T-helper 2 cell (primary cell): ENCODE measurements at places on chromosomes 11 and 22.

DNA sequence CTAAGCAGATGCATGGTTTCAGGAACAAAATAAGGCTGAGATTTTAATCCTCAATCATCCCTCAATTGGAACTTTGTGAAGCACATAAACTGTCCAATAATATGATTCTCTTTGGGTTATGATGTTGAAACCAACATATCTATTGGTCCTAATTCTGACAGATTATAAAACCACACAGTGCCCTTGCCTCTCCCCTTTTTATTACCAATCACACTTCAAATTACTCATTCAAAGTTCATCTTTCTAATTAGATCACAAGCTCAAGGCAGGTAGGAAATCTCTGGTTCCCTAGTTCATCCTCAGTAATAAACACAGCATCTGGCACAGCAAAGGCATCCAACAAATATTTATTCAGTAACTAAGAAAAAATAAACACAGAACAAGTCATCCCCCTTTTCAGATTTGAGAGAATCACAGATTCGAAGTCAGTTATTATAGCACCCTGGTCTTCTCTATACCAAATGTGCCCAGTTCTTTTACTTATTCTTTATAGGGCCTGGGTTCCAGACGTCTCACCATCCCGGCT lies 611.6 kb downstream of the INSC start:
- DNase-seq: no peak

DNA sequence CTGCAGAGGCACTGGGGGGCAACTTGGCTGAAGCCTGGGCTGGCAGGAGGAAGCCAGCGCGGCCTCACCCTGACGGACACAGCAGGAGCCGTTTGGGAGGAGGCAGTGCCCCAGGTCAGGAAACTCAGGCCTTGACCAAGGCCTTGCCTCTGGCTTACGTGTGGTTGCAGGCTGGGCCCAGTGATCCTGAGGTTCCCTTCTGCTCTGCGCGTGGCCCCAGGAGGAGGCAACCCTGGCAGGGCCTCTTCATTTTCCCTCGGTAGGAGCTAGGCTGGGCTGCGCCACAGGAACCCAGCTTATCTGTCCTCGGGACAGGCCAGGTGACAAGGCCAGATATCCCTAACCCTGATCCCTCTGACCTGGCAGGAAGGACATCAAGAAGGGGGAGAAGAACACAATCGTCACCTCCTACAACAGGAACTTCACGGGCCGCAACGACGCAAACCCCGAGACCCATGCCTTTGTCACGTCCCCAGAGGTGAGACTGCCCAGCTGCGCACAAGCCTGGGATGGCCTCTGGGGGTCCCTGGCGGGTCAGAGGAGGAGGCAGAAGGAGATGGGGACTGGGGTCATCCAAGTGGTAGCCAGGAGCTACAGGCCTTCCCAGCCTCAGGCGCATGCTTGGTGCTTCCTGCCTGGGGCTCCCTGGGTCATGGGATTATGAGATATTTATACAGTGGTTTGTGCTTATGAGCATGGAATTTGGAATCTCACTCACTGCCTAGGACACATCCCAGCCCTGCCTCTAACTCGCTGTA lies 20.6 kb downstream of the POLR3H start:
- no peak for DNase-seq

- DNase-seq: no peak
These were observed 44.2 kb downstream of the PPFIA1 start for GRCh38 chr11:70314730-70315129.

DNA sequence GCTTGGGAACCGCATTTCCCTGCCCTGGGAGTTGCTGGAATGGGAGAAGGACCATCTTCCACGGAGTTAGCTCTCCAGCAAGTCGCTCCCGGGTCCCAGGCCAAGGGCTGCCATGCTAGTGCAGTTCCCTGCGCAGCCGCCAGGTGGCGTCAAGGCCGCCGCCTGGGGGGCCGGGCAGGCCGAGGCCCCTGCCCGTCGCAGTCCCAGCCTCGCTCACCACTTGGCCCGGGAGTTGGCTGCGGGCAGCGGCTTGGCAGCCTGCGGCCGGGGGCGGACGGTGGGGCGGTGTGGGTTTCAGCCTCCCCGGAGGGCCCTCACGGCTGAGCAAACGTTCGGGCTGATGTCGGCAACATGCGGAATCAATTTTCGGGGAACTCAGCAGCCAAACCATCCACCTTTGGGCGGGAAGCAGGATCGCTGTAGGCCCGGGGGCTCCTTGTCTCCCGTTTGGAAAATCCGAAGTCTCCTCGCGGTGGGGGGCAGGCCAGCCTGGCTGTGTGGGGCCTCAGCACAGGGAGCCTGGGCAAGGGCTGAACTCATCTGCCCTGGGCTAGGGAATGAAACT lies 415.1 kb downstream of the SOX6 start:
- DNase-seq: no peak

GRCh38 chr11:9047964-9048523 lies 43.4 kb downstream of the SCUBE2 start:
- DNase-seq: no peak

DNA sequence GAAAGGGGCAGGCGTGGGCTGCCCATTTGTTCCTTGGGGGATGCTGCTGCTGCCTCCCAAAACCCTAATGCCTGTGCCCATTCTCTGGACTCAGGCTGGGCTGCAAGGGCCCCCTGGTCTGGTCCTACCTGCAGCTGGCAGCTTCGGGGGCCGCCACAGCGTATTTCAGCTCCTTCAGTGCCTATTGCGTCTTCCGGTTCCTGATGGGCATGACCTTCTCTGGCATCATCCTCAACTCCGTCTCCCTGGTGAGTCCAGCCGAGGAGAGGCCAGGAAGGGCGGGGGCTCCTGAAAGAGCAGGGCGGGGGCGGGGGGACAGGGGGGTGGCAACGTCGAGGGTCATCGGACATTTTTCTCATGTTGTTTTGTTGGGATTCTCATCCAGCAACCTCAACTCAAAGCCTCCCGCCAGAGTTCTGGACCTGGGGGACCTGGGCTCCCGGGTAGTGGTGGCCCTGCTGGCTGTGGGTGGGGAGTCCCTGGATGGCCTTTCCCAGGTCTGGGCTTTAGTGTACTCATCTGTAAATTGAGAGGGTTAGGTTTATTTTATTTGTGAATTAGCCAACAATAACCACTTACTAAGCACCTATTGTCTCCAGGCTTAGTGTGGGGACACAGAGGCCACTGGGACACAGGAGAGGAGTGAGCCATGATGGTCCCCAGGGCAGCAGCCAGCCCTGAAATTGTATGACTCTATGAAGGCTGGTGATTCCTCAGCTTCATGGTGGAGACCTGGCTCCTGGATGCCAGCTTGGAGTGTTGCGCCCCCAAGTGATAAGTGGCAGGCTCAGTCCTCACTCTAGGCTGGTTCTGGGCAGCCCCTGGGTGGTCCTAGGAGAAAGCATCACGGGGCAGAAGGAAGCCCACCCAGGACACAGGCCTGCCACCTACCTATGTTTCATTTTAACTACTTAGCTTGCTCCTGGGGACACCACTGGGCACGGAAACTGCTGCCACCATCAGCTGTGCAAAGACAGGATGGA lies 36.0 kb downstream of the CAPN1 start:
- DNase-seq: no peak

- DNase-seq: no peak
These were observed 3.0 kb downstream of the MLC1 start for GRCh38 chr22:50082197-50082715.

GRCh38 chr11:58525037-58525614 lies 17.2 kb upstream of the OR5B21 start:
- DNase-seq: no peak

DNA sequence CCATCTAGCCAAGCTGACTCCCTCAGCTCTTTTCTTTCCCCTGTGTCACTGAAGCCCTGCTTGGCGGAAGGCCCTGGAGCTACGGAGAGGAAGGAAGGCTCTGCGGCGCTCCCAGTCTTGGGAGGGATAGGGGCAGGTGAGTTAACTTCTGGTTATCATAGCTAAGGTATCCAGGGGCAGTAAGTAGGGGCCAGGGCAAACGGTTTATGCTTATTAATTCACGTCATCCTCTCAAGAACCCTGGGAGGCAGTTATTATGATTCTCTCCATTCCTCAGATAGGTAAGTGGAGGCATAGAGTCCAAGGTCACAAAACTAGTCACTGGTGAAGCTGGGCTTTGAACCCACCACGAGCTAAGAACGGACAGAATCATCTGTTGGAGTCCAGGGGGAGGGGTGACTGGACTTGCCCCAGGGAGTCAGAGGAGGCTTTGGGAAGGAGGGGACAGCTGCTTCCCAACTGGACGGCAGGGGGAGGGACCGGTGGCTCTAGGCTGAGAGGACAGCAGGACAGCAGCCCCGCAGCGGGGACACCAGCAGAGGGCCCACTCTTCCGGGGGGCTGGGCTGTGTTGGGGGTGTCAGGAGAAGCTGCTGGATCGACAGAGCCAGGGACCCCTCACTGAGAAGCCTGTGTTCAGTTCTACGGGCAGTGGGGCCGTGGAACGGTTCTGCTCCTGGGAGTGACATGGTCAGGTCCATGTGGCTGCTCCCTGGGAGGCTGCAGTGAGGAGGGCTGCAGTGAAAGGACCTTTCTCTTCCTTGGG lies 3.5 kb downstream of the BAIAP2L2 start:
- DNase-seq: no peak

DNA sequence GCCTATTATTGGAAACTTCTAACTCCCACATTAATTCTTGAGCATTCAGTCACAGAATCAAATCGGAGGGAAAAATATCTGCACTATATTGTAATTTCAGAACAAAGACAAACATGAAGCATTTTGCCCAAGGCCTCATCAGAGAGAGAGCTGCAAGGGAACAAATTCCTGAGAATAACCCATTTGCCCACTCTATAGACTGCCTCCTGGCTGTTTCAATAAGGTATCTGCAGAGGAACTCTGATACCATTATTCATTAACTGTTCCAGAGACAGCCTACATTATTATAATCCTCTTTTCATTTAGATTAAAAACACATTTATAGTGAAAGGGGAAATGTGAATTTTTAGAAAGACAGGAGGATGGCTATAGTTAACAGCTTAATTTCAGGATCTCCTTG lies 663.9 kb downstream of the DLG2 start:
- DNase-seq: no peak

DNA sequence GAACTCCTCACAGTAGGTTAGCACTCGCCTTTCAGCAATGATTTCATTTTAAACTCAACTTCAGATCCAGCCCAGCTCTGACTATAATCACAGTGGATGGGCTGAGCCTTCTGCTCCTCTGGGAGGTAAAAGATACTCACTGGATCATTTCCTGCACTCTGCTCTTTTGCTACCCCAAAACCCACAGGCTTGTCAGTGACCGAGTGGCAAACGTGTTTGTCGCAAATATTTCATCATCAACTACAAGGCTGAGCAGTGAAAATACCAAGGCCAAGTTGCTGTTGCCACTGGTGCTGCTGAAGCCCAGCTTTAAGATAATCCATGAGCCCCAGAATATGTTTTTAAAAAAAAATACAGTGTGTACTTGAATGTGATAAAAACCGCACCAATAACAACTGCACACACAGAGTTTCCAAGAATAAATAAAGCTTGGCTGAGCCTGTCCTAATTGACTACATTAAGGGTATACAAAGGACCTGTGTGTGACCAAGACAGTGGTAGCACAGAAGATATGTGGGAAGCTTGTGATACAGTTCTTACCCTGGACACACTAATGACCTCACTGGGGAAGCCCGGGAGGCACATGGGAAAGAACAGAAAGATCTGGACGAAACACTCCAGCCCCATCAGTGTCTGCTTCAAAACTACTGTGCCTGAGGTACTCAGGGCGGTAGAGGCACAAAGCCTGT lies 41.3 kb downstream of the ABTB2 start:
- DNase-seq: no peak

DNA sequence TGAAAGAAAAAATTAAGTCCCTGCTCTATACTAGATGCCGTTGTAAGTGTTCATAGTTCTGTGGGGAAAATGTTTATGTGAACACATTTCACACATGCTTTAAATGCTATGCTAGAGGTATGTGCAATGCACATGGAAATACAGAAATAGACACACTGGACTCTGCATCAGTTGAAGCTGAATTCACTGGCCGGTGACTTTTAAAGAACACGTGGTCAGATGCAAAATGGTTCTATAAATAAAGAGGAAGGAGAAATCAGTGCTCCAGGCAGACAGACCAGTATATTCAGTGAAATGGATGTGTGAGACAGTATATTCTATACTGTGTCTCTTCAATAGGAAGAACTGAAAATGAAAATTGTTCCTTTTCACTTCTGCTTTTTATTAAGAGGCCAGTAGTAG lies 29.9 kb downstream of the TRPC6 start:
- DNase-seq: no peak

- no peak for DNase-seq
These were observed 144.1 kb downstream of the ARHGAP42 start for GRCh38 chr11:100830978-100831732.

- DNase-seq: no peak
These were observed 77.7 kb upstream of the SC5D start for GRCh38 chr11:121214861-121215260.

- no peak for DNase-seq
These were observed 37.0 kb downstream of the GAB2 start for GRCh38 chr11:78380615-78381051.

GRCh38 chr11:96062134-96062533 lies 138.2 kb upstream of the MTMR2 start:
- DNase-seq: no peak

- no peak for DNase-seq
These were observed 98.5 kb downstream of the CSTPP1 start for GRCh38 chr11:47035108-47035507.

GRCh38 chr22:23673050-23673620 lies 17.7 kb upstream of the RGL4 start:
- no peak for DNase-seq

- no peak for DNase-seq
These were observed 27.2 kb downstream of the CSF2RB start for GRCh38 chr22:36940676-36941075.

DNA sequence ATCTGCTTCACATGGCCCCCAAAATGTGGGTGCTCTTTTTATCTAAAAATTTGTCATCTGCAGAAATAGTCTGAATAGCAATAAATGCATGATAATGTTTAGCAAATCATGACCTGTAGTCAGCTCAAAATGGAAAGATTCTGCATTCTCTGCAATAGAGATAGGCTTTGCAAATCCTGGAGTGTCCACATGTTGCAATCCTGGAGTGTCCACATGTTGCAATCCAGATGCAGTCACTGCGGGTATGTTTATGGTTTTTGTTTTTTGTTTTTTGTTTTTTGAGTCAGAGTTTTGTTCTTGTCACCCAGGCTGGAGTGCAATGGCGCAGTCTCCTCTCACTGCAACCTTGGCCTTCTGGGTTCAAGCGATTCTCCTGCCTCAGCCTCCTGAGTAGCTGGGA lies 20.2 kb upstream of the LRRC32 start:
- no peak for DNase-seq

- DNase-seq: no peak
These were observed 13.6 kb downstream of the UCP2 start for GRCh38 chr11:73969091-73969490.
